Panc1 (cell line): ENCODE measurements at places on chromosomes 4 and X. TPM values are rescaled to one million over a fixed set of nuclear protein-coding genes. Genes with fewer than 3 reads are reported as not detected.
A peak's percentile ranks its signal among the peaks of the same experiment; 100 is the strongest.

Gene CSN1S1
- total RNA-seq: not detected

GRCh38 chr4:53026233-53026632, 164.1 kb downstream of the RASL11B start:
- H3K27ac ChIP-seq: no peak overlapping the region
- no peak for DNase-seq
- H3K4me1 ChIP-seq: no peaks in the 10 kb centered on the region
- no peaks in the 10 kb centered on the region for H3K27me3 ChIP-seq

GRCh38 chr4:95545546-95545945, 3.2 kb downstream of the UNC5C start:
- peak overlapping the region; percentile 61; the same call in 1 of the 2 replicates for H3K4me3 ChIP-seq
- H3K36me3 ChIP-seq: no peaks in the 10 kb centered on the region
- no peaks in the 10 kb centered on the region for H3K27me3 ChIP-seq
- H3K4me1 ChIP-seq: peaks cover 14% of the 10 kb centered on the region; the same call in 1 of the 2 replicates
- no peak for DNase-seq

Gene HPGDS
- not detected for total RNA-seq

Gene SMIM43
- total RNA-seq: not detected

Gene ARHGAP24
- 17.4 TPM for total RNA-seq

Gene RHOXF2B
- total RNA-seq: 0.10 TPM

- no peak overlapping the region for H3K27ac ChIP-seq
- peak overlapping the region; percentile 18 for H3K4me3 ChIP-seq
- no peaks in the 10 kb centered on the region for H3K27me3 ChIP-seq
- DNase-seq: no peak
- no peaks in the 10 kb centered on the region for H3K4me1 ChIP-seq
- no peaks in the 10 kb centered on the region for H3K36me3 ChIP-seq
Observed at GRCh38 chr4:180057891-180058671, 2185.1 kb upstream of the TENM3 start.

Gene SPP1
- 1.6 TPM for total RNA-seq

Gene CT45A10
- not detected for total RNA-seq

Gene SPANXC
- total RNA-seq: not detected

DNA sequence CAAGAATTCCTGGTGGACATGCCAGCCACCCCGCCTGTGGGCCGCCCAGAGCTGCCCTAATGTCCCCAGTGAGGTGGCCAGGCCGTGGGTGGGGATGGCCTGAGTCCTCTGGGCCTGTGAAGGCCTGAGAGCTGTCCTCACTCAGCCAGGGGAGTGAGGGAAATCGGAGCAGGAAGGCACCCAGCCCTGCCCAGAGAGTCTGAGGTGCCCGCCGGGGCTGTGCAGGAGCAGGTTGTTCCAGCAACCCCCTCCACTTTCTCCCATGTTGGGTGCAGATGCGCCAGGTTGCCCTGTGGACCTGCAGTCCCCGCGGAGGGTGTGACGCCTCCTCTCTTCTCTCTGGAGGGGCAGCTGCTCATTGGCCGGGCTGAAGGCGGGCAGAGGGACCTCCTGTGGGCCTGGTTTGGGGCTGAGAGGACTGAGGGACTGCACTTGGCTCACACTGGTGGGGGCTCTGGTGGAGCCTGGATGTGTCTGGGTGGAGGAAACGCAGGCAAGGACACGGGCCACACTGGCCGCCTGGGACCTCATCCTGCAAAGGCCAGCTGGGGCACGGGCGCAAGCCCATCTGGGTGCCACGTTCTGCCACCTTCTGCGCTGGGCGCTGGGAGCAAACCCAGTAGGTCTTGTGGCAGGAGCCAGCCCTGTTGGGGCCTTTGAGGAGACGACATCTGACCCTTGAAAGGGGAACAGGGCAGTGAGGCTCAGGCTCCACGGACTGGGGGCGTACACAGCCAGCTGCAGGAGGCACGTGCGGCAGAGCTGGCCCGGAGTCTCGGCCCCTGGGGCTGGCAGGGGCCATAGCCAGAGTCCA, 14.0 kb downstream of the DOK7 start:
- no peak overlapping the region for H3K4me3 ChIP-seq
- no peaks in the 10 kb centered on the region for H3K36me3 ChIP-seq
- no peak for DNase-seq
- H3K27me3 ChIP-seq: no peaks in the 10 kb centered on the region
- no peaks in the 10 kb centered on the region; the same call in 1 of the 2 replicates for H3K4me1 ChIP-seq

GRCh38 chr4:88029556-88029955, 22.1 kb downstream of the PKD2 start:
- H3K4me1 ChIP-seq: no peaks in the 10 kb centered on the region
- H3K27ac ChIP-seq: no peak overlapping the region
- no peak for DNase-seq
- no peaks in the 10 kb centered on the region for H3K36me3 ChIP-seq
- no peaks in the 10 kb centered on the region for H3K27me3 ChIP-seq

Gene STATH
- total RNA-seq: not detected

Gene OCIAD1
- total RNA-seq: 103 TPM

DNA sequence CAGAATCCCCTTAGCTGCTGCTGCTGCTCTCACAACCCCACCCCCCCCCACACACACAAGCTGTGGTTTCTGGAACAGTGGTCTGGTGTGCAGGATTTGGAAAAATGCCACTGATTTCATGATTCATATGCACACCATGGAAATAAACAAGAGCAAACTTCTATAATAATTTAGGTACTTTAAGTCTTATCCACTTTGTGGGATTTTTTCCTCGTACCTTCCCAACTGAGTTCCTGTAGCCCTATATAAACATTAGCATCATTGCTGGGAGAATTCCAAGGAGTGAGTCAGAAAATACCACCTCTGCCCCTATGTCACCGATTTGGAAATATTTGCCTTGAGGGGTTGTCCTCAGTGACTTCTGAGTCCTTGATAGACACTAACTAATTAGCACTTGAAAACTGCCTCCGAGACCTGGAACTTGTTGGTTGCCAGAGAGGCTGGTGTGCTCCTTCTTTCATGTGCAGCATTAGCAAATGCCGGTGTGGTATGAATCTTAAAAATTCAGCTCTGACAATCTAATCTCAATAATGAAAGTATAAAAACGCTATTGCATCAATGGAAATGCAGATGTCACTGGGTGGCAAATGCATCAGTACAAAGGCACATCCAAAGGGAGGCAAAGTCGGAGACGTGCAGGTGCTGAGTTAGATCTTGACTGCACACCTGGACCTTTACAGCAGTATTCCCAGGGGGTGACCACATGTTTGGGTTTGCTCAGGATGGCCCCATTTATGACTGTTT, 61.8 kb downstream of the CPE start:
- H3K27me3 ChIP-seq: no peaks in the 10 kb centered on the region; the same call in 1 of the 2 replicates
- no peaks in the 10 kb centered on the region for H3K36me3 ChIP-seq
- H3K4me1 ChIP-seq: no peaks in the 10 kb centered on the region
- H3K4me3 ChIP-seq: no peak overlapping the region
- no peak for DNase-seq

Gene SSX2
- total RNA-seq: 0.31 TPM

Gene UNC5C
- 8.2 TPM for total RNA-seq

GRCh38 chrX:1218286-1218685, 5.8 kb upstream of the CRLF2 start:
- no peaks in the 10 kb centered on the region for H3K27me3 ChIP-seq
- H3K27ac ChIP-seq: no peak overlapping the region
- no peaks in the 10 kb centered on the region for H3K36me3 ChIP-seq
- H3K4me3 ChIP-seq: no peak overlapping the region
- H3K4me1 ChIP-seq: no peaks in the 10 kb centered on the region

DNA sequence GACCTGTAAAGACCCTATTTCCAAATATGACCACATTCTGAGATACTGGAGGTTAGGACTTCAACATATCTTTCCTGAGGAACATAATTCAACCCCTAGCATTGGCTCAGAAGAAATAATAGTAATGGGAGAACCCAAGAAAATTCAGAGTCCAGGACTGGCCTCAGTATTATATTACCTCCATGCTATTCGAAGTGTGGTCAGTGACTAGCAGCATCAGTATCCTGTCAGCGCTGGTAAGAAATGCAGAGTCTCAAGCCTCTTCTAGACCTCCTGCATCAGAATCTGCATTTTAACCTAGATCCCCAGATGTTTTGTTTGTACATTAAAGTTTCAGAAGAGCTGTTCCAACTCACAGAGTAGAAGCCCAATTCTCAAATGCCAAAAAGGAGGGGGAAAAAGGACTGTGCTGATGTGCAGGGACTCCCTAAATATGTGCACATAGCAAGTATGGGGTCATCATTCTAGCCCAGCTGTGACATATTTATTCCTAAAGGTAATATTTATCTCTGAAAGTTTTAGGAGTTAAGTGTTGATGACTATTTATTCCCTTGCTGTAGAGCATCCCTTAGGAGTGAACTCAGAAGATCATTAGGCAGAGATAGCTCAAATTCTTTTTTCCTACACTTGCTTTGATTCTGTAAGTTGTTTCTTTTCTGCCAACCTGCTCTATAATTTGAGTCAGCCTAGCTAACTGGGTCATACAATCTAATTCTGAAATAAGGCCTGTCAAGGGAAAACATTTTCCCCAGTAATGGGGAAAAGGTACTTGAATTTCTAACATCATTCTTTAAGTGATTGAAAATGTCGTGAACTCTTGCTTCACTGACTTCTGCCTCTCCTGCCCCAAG, 361.9 kb downstream of the ARHGAP24 start:
- DNase-seq: no peak
- no peaks in the 10 kb centered on the region for H3K36me3 ChIP-seq
- no peaks in the 10 kb centered on the region for H3K27me3 ChIP-seq
- H3K4me3 ChIP-seq: no peak overlapping the region
- H3K4me1 ChIP-seq: no peaks in the 10 kb centered on the region

DNA sequence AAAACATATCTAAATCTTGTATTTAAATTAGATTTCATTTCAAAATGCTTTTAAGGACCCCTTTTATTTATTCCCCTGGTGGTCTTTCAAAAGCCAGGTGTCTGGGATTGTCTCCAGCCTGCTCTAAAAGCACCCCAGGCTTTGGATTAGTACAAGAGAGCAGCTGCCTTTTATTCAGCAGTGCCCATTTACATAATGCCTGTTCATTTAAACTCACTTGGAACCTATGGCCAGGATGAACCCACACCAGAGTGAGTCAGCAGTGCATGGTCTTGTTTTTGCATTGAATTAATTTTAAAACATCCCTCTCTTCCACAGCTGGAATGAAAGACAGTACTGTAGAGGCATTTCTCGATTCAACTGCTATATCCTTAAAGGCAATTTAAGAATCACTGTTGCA, 64.1 kb upstream of the TENM3 start:
- no peaks in the 10 kb centered on the region for H3K4me1 ChIP-seq
- H3K27ac ChIP-seq: no peak overlapping the region
- no peak for DNase-seq
- H3K4me3 ChIP-seq: no peak overlapping the region
- H3K36me3 ChIP-seq: no peaks in the 10 kb centered on the region

DNA sequence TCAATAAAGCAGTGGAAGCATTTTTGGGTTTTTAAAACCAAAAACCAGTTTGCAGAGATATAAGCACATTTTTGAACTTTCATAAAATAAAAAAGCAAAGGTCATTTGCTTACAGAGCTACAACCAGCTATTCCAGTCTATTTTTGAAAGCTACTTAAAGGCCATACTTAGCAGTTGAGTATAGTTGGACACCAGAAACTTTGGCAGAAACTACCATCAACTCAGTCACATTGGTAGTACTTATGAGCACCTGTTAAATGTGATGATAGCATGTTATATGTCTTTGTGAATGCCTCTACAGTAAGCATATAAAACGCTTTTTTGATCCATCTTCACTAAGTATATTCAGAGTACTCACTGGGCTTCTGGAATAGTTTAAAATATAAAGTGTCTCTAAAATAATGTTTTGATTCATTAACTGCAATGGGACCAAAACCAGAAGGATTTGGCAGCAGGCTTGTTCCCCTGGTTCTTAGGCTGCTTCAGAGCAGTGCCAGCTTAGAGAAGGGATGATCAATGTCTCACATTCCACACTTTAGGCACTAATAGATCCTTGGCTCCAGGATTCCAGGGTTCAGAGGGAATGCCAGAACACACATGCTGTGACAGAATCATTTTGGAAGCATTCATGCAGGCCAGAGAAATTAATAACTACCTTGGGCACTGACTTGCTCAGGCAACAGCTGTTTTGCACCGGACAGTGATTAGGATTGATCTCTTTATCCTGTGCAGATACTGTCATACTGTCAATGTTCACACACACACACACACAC, 103.9 kb downstream of the IQCM start:
- H3K27me3 ChIP-seq: no peaks in the 10 kb centered on the region
- H3K27ac ChIP-seq: no peak overlapping the region
- H3K36me3 ChIP-seq: no peaks in the 10 kb centered on the region
- H3K4me3 ChIP-seq: no peak overlapping the region
- no peak for DNase-seq

DNA sequence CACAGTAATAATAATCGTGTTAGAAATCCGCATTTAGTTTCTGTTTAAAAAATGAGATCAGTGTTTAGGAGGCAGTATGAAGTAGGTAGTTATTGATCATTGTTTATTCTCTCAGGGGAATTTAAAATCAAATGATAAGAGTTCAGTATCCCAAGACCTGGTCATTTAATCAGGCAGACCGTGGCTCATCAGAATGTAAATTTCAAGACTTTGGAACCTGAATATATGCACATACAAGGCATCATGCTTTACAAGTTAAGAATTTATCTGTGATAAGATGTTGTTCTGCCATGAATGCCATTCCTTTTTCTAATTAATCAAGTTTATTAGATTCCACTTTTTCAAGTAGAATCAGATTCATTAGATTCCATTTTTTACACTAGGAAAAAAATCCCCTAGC, 133.5 kb upstream of the MAOA start:
- no peak overlapping the region for H3K4me3 ChIP-seq
- no peak overlapping the region for H3K27ac ChIP-seq
- no peak for DNase-seq
- H3K4me1 ChIP-seq: no peaks in the 10 kb centered on the region

Gene SMR3B
- total RNA-seq: not detected

- H3K27me3 ChIP-seq: no peaks in the 10 kb centered on the region
- H3K4me1 ChIP-seq: no peaks in the 10 kb centered on the region
- no peaks in the 10 kb centered on the region for H3K36me3 ChIP-seq
- no peak overlapping the region for H3K27ac ChIP-seq
Observed at GRCh38 chrX:73481521-73481920, 34.7 kb downstream of the CDX4 start.

Gene FAM184B
- total RNA-seq: 0.03 TPM

DNA sequence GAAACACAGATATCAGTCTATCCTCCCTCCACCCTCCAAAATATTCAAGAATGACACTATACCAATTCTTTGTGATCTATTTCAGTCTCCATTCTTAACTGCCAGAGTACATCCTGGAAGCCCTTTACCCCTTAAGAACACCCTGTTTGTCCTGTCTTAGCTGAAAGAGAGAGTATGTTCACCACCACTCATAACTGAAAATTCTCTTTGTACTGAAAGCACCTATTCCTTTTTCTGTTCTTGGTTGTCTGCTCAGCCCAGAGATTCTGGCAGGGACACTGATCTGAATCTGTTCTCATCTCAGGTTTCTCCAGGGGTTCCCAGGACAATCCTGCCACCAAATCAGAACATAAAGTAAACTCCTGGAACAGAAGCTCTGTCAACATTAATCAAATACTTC, 25.4 kb upstream of the EREG start:
- H3K4me3 ChIP-seq: no peak overlapping the region
- no peak overlapping the region for H3K27ac ChIP-seq
- no peaks in the 10 kb centered on the region for H3K27me3 ChIP-seq
- H3K36me3 ChIP-seq: no peaks in the 10 kb centered on the region
- no peaks in the 10 kb centered on the region for H3K4me1 ChIP-seq

Gene SLC49A3
- 0.62 TPM for total RNA-seq

Gene ABCD1
- total RNA-seq: 86.6 TPM

Gene MAGEE2
- total RNA-seq: not detected

Gene XPNPEP2
- total RNA-seq: not detected
